ENCODE measurements at places on chromosomes 2 and 18. TPM values are rescaled to one million over a fixed set of nuclear protein-coding genes. Genes with fewer than 3 reads are reported as not detected.

Gene EDAR
- not detected for total RNA-seq

Gene ADCYAP1
- total RNA-seq, result not detected

Gene DOK6
- not detected for total RNA-seq

Gene OTOS
- not detected for total RNA-seq

Gene CLEC4F
- total RNA-seq, result not detected

Gene ABCG8
- total RNA-seq, result not detected

Gene SFT2D3
- total RNA-seq, result 6.2 TPM

Gene MSH6
- 90.0 TPM for total RNA-seq

Gene RESP18
- total RNA-seq, result not detected

Gene KCNG3
- total RNA-seq, result 0.70 TPM

Measured in A549 treated with Mapracorat at 1 μM for 4 hours (cell line).